ENCODE measurements at places on chromosomes 7 and 10.

- ATAC-seq = no peak
These were observed 291.4 kb downstream of the USP6NL start for GRCh38 chr10:11319990-11320602.

GRCh38 chr10:111137007-111137406 lies 60.2 kb downstream of the ADRA2A start:
- no peak for ATAC-seq

DNA sequence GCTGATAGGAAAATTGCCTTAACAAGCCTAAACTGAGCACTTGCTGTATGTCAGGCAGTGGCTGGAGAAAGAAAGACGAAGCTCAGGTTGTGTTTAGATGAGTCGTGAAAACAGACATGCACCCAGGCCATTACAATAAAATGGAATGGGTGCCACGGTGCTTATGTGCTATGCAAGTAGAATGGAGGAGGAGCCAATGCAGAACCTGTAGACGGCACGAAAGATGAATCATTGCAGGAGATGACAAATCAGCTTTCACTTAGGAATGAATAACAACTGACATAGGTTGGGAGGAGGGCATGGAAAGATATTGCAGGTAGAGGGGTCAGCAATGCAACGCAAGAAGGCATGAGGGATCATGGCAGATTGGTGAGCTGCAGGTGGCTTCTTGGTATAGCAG lies 61.2 kb upstream of the ARHGAP21 start:
- no peak for ATAC-seq

GRCh38 chr7:102152672-102153598 lies 133.7 kb upstream of the SH2B2 start:
- no peak for ATAC-seq

- no peak for ATAC-seq
These were observed 27.3 kb downstream of the ANTXRL start for GRCh38 chr10:46314071-46314470.

GRCh38 chr10:88490231-88490980 lies 92.7 kb downstream of the RNLS start:
- ATAC-seq = no peak

DNA sequence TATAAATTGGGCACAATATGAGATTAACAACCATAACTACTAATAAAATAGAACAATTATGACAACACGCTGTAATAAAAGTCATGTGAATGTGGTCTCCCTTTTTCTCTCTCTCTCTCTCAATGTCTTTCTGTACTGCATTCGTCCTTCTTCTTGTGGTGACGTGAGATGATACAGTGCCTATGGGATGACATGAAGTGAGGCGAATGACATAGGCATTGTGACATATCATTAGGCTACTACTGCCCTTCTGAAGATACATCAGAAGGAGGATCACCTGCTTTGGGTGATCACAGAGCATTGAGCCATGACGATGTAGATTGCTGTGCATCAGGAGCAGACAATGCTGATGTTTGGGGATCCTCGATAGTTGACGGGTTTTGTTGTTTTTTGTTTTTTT lies 171.6 kb downstream of the HERPUD2 start:
- ATAC-seq = no peak

DNA sequence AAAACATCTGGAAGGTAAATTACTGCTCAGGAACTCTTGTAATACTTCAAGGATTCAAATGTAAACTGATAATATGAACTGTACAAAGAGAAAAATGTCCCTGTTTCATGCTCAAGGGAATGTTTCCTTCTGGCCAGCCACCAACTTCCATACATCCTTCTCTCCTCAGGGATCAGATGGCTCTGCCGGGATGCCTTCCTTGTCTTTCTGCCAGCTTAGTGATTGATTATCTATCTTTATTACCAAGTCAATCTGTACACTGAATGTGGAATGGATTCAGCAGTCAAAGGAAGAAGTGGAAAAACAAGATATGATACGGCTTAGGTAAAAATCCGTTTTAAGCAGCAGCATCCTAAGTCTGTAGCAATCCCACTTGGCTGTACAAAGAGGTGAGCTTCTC lies 178.3 kb downstream of the PTN start:
- ATAC-seq = no peak

DNA sequence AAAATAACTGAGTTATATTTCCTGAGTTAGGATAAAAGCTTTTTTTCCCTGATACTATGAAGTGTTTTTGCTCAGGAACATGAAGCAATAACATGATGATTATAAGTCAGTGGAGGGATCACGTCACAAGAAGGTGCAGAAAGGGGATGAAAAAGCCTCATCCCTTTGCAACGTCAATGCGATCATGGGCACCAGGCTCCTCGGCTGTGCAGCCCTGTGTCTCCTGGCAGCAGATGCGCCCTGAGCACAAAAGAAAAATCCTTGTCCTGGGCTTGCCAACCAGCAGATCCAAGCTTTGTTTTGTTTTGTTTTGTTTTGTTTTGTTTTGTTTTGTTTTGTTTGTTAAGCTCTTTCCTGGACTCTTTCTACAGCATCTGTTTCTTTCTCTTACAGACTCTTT lies 103.5 kb upstream of the PRSS1 start:
- no peak for ATAC-seq

Data from stimulated activated memory B cell treated with anti-CD40 and anti-IgM and Interleukin-4, amounts not matched to agents 10 μg/mL and 1 μg/mL and 100 μg/mL, for 72 hours (primary cell).